ENCODE measurements at places on chromosomes 4 and X.

DNA sequence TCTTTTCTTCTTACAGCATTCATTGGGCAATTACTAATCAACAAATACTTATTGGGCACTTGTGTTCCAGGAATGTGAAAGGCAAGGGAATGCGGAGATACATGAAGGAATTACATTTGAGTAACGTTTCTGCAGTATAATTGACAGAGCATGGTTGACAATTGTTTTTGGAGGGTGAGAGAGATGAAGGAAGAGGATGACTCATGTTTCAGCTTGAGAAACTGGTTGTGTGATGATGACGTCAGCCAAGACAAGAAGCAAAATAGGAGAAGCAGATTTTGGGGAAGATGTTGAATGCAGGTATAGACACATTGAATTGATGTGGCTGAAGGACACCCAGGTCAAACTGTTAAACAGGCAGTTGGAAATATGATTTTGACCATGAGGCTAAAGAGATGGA lies 8.0 kb upstream of the CPEB2 start:
- DNase-seq, result no peak

- DNase-seq, result no peak
Observed at GRCh38 chr4:172927096-172927814, 241.4 kb upstream of the GALNT7 start.

- DNase-seq, result no peak
Observed at GRCh38 chrX:66002824-66003680, 36.8 kb downstream of the VSIG4 start.

GRCh38 chrX:104670051-104670450 lies 104.1 kb downstream of the IL1RAPL2 start:
- DNase-seq, result no peak

DNA sequence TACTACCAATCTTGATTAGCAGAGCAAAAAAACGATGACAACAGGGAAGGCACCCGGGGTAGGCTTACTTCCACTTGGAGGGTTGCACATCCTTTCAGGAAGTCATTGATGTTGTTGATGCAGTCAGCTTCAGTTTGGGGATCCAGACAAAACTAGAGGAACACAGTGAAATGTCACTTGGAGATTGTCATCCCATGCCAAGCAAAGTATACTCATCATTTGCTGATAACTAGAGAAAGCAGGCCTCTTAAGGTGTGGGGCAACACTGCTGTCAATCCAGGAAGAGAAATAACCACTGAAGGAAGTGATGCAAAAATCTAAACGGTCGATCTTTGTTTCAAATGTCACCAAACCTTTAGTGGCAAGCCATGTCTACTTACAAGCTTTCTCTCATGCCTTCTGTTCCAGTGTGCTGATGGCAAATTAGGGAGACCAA lies 1.4 kb downstream of the ARHGEF6 start:
- peak; percentile 39 for DNase-seq

- peak; percentile 1 for DNase-seq
Observed at GRCh38 chr4:2343476-2343875, 75.0 kb downstream of the ZFYVE28 start.

- DNase-seq, result no peak
Observed at GRCh38 chr4:31190671-31191070, 470.5 kb downstream of the PCDH7 start.

- DNase-seq, result peak; percentile 16
Observed at GRCh38 chr4:147793569-147794313, 61.9 kb downstream of the ARHGAP10 start.

- DNase-seq, result no peak
Observed at GRCh38 chr4:82614838-82615449, 53.2 kb upstream of the TMEM150C start.

DNA sequence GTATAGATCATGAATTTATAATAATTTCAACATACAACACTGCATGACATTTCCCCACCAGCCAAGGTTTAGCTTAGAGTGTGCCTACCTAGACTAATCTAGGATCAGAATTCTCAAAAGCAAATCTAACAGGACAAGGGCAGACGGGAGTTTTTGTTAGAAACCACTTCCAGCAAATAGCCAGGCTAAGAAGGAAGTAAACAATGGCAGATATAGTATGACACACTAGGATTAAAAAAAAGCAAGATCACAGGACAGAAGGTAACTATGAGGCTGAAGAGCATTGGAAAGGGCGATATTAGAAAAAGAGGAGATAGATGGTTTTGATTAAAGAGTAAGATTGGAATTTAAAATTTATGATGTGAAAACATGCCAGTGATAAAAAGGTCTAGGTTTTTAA lies 124.8 kb downstream of the LRBA start:
- no peak for DNase-seq

DNA sequence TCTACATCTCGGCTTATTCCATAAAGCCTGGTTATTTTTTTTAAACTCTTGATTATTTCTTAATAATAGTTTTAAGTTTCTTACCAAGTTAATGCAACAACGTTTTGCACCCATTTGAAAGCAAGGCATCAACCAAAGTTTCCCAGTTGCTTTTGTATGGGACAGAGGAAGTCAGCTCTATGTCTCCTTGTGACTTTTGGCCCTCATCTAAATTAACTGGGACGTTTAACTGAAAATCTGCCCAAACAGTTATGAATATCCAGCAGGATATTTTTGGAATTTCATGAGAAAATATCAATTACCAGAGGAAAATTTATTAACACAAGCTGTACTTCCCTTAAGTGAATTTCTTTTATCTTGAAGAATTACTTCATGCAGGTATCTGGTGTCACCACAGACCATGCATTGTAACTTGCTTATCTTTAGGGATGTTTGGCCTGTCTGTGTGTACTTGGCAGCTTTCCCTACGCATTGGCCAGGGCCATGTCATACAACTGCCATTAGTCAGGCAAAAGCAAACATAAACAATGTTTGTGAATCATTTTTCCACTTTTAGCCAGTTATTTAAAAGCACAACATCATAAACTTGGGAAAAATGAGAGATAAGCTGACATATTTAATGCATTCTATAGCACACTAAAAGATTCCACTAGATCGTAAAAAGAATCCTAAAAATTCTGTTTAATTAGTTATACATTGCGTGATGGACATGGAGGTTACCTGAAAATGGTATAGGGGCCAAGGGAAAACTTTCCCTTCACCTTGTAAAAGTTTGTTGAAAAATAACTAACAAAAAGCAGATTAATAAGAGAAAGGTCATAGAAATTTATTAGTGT lies 101.4 kb upstream of the PDE5A start:
- no peak for DNase-seq

DNA sequence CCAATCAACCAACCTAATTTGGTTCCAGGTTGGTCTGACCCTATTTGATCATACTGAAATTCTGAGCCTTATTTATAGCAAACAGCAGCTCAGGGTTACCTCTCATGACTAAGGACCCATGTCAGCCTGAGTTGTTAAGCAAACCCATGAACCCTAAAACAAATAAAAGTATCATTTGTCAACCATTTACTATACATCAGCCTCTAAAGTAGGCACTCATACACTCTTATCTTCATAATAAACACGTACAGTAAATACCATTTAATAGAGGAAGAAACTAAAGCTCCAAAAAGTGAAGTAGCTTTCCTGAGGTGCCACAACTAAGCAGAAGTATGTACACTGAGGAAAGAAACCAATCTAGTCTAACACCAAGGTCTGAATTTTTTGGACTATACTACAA lies 25.2 kb downstream of the MANBA start:
- no peak for DNase-seq

DNA sequence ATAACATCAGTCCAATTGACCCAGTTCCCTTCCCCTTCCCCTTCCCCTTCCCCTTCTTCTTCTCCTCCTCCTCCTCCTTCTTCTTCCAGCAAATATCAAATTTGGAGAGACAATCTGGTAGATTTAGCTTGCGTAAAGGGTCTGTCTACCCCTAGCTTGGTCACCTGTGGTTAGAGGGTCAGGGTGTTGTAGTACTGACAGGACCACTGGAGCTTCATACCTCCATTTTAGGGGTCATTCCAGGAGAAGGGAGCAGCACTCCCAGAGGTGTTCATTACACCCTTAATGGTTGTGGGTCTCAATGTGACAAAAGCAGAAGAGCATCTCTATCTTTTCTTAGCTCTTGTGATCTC lies 3.7 kb upstream of the FGB start:
- DNase-seq, result no peak

DNA sequence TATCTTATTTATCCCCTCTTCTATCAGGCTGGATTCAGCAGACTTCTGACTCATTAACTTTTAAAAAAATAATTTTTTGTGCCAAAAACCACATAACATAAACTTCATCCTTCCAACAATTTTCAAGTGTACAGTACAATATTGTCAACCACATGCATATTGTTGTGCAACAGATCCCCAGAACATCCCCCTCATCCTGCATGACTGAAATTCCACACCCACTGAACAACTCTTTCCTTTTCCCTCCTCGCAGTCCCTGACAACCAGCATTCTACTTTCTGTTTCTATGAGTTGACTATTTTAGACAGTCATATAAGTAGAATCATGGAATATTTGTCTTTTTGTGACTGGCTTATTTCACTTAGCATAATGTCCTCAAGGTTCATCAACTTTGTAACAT lies 2.2 kb upstream of the MID2 start:
- DNase-seq, result no peak

- no peak for DNase-seq
Observed at GRCh38 chr4:176433983-176434382, 114.2 kb downstream of the SPCS3 start.

DNA sequence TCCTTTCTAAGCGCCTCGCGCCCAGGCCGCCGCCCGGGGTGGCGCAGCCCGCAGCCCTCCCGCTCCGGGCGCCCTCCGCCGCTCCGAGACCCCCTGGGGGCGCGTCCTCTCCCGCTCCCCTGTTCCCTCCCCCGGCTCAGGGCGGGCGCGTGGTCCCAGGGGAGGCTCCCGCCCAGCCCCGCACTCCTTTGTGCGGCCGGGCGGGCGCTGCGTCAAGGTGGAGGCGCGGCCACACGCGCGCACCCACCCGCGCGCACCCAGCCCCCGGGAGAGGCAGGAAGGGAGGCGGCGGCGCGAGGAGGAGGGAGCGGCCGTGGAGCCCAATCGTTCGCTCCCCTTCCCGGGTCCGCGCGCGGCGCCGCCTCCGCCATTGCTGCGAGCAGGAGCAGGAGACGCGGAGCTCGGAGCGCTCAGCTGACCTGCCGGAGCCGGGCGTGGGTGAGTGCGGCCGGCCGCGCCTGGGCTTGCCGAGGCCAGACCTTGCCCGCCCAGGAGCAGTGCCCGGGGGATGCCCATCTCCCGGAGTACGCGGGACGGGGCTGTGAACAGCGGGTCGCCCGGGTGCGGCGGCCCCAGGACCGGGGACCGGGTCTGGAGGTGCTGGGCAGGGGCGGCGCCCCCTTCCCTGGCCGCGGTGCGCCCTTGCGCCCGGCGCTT lies at the start of gene NSG1:
TSS of gene NSG1 (plus strand) at position 367 of the 657 bp plus-strand sequence. CDS start 528 bp downstream, outside the sequence.
- DNase-seq, result peak; percentile 52

DNA sequence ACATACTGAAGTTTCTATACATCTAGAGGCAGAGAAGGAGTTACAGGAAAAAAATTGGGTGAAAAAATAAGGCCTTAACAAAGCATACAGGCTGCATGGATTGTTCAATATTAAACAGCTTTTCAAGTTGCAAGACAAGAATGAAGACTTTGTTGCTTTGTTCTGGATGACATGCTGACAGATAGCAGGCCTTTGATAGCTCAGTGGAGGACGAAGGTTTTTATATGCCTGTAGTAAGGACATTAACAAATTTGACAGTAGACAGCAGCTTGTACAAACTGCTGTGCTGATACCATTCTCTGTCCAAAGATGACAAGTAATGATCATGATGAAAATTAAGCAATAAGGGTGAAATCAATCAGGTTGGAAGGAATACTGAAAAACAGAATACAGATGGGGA lies 309.9 kb downstream of the NKX6-1 start:
- no peak for DNase-seq

Measured in activated CD4-positive, alpha-beta T cell treated with anti-CD3 and anti-CD28 coated beads, Interleukin-2, amount 10 ng/mL, durations not matched to agents 7 days and 5 days (primary cell).